Stimulated activated CD4-positive, alpha-beta T cell treated with anti-CD3 and anti-CD28 coated beads, Interleukin-15, amount 100 ng/mL, for 1 hour (primary cell): ENCODE measurements at places on chromosomes 7 and 10.

DNA sequence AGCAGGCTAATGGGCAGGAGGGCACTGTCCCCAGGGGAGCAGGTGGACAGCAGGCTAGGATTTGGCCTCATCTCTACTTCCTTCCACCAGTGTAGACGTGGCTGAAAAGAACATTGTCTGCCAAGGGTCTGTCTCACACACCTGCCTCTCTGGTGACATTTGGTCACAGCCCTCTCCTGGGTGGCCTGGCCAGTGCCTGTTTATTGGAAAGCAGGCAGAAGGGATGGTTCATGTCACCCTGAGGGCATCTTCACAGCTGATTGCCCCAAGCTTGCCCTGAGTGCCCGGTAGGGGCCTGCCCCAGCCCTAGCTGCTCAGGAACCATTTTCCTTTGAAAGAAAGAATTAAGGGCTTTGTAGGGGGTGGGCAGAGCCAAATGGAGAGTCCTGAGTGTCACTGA, 138.7 kb downstream of the C10orf105 start:
- DNase-seq, result no peak

DNA sequence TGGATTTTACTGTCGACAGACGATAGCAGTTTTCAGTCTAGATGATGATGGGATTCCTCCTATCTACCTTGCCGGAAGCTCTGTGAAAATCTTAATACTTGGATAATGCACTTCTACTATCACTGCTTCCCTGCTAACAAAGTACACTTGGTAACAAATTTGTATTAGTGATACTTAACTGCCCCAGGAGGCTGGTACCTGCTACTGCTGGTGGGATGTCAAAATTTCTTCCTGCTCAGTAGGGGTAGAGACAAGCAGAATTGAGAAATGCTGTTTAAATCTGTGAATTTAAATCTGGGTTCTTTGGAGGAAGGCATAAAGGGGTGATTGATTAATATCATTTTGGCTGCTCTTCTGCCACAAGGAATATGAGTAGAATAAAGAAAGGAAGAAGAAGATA, 99.8 kb upstream of the STRIP2 start:
- DNase-seq, result no peak

DNA sequence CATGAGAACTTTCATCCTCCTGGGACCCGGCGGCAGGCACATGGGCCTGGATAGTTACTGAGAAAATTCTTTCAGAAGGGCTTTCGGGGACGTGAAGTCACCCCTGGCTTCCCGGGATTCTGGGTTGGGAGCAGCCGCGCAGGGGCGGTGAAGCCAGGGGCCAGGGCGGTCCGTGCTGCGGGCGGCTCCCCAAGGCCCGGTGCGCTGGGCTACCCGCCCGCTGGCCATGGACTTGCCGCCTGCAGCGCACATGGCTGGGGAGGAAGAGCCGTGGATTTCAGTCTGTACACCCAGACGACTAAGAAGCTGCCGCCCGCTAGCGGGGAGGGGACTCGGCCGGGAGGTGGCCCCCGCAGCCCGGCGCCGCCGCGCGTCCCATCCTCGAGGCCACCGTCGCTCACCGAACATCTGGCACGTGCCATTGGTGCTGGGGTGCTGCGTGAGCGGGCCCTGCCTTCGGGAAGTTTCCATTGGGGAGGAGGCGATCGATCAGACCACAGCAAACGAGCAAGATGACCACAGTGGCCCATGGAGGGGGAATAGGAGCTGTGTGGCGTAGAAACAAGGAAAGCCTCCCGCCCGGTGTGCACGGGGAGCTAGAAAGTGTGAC, 64.5 kb downstream of the TMEM209 start:
- no peak for DNase-seq

DNA sequence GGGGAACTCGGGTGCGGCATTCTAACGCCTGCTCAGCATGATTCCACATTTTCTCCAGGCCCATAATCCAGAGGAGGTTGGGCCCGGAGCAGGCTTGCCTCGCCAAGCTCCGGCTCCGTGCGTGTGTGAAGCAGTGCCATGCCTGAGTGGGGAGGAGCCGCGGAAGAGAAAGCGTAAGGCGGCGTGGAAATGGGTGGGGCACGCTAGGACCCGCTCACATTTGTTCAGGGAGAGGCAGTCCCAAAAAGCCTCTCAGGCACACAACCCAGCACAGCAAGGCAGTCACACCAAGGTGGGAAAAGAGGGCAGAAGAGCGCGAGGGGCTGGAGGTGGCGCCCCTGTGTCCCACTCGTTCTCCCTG, 695 bp upstream of the VDAC2 start:
- DNase-seq, result peak; percentile 57

- no peak for DNase-seq
These were observed 80.3 kb downstream of the HDAC9 start for GRCh38 chr7:18575622-18576572.

DNA sequence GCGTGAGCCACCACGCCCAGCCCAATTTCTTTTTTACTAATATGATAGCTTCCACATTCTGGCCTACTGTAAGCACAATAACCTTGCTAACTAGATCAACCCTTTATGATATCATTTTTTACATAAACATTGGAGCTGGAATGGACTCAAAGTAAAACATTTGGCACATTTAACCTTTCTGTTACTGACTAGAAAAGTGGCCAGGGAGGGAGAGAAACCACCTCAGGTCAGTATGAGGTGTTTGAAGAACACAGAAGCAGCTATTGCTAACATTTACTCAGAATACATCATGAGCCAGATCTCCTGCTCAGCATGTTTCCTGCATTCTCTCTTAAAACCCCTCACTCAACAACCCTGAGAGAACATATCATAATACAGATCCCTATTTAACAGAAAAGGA, 27.3 kb downstream of the SGMS1 start:
- no peak for DNase-seq

- DNase-seq, result no peak
These were observed 146.6 kb downstream of the SH2D4B start for GRCh38 chr10:80684259-80684658.

DNA sequence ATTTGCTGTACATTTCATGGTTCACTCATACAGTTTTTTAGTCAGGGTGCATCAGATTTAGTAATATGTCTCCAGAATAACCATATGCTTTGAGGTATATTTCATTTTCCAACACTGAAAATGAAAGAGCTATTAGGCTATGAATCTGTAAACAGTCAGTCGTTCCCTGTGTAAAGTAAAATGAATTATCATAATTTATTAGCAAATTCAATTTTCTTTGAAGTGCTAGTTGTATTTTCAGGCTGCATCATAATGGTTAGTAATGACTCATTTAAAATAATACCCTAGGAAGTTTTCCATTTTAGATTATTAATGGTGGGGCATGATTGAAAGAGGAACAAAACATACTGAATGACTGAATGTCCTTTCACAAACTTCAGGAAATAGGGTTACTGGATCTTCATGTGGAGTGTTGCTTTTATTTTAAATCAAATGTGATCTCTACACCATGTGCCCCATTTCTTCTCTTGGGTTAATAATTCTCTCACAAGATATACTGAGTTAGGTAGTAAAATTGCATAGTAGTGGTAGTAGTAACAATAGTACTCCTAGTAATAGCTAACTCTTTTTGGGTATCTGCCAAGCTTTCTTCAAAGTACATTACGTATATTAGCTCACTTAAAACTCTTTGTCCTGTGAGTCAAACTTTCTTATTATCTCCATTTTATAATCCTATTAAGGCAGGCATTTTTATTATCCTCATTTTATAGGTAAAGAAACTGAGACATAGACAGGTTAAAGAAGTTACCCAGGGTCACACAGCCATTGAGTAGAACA, 476.5 kb downstream of the SUGCT start:
- no peak for DNase-seq

DNA sequence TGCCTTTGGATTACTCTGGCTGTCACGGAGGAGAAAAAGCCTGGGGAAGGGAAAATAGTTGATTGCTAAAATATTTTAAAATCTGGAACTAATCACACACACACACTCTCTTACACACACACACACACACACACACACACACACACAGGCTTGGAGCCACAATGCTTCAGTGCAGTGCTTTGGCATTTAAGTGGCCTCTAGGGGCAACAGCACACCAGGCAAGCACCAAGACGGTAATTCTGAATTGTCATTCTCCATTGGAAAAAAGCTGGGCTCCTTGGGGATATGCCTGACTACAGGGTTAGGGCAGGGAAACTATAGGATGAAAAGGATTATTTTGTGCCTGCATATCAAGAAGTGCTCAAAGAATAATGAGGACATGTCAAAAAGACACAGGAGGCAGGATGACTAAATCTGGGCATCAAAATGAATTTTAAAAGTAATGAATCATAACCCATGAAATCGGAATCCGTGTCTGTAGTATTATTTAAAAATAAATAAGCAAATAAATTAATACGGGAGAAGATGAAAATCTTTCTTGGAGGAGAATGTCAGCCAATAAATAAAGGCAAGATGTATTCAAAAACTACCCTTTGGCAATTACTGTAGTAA, 30.4 kb upstream of the DDC start:
- no peak for DNase-seq

- no peak for DNase-seq
These were observed 26.2 kb downstream of the FAM171A1 start for GRCh38 chr10:15344876-15345285.
